Left hindlimb (tissue), 1 donor: ENCODE measurements at places on chromosomes 7 and 10.

DNA sequence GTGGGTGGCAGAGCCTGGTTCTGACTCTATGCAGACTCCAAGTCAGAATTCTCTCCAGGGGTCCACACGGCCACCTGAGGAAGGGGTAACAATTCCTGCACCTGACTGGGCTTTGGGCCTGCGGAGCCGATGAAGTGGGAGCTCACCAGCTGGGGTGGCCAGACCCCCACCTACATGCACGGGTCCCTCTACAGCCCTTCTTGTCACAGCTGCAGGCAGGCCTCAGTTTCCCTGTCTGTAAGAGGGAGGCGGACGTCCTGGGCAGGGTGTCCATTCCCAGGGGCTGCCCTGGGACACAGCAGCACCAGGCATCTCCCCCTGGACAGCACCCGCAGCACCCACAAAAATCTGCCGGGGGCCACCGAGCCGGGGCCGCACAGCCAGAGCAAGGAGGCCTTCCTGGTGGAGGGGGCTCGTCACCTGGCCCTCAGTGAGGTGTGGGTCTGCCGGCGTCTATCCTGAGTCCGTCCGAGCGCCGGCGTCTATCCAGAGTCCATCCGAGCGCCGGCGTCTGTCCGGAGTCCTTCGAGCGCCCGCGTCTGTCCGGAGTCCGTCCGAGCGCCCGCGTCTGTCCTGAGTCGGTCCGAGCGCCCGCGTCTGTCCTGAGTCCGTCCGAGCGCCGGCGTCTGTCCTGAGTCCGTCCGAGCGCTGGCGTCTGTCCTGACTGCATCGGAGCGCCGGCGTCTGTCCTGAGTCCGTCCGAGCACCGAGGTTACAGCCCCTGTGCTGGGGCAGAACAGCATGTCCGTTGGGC, 65.1 kb downstream of the PDGFA start:
- no peak for DNase-seq

GRCh38 chr7:141706239-141707064, 1.7 kb upstream of the WEE2 start:
- DNase-seq = no peak

GRCh38 chr10:61608255-61609033, 54.3 kb upstream of the CABCOCO1 start:
- DNase-seq = no peak

DNA sequence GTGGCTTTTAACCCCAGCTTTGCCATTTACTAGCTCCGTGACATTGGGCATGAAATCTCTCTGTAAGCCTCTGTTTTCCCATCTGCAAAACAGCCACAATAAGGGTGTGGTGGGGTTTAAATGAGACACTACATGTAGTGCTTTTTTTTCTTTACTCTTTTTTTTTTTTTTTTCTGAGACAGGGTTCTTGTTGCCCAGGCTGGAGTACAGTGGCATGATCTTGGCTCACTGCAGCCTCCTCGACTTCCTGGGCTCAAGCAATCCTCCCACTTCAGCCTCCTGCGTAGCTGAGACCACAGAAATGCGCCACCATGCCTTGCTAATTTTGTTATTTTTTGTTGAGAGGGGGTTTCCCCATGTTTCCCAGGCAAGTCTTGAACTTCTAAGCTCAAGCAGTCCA, 8.3 kb upstream of the DENND10 start:
- no peak for DNase-seq

DNA sequence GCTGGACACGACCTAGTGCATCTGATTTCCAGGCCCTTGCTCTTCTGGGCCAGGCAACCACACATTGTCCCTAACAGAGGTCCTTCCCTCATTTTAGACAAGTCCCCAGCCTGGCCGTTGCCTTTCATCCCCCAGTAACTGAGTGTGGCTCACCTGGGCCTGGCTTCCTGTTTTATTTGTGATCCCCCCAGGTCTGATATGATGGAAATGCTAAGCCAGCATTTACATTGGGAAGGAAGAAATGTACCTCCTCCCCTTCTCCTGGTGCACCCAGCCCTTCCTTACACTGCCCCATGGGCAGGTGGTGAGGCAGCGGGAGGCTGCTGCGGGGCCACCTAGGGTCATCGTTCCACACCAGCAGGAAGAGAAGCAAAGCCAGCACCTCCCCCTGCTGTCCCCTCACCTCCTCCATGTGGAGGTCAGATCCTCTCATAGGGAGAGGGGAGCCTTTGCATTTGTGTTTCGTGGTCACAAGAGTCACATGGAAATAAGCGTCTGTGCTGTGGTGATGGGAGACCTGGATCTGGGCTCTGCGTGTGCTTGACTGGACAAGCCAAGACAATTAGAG, 108.8 kb downstream of the GLRX3 start:
- no peak for DNase-seq

- DNase-seq = no peak
These were observed 292.5 kb downstream of the GFRA1 start for GRCh38 chr10:115980470-115980869.
